ENCODE measurements at places on chromosomes 12 and 14.

GRCh38 chr12:46300910-46301309, 32.1 kb upstream of the SLC38A1 start:
- no peak for DNase-seq

GRCh38 chr14:60984196-60984595, 3.2 kb downstream of the SLC38A6 start:
- no peak for DNase-seq

DNA sequence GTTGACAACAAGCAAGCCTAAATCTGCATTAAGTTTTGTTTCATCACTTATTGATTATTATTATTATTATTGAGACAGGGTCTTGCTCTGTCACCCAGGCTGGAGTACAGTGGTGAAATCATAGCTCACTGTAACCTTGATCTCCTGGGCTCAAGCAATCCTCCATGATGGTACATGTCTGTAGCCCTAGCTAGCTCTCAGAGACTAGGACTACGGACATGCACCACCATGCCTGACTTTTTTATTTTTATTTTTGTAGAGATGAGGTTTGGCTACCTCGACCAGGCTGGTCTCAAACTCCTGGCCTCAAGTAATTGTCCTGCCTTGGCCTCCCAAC, 35.7 kb upstream of the STK38L start:
- DNase-seq, result no peak

- DNase-seq, result no peak
Measured at GRCh38 chr12:121495746-121496145, 85.1 kb downstream of the KDM2B start.

DNA sequence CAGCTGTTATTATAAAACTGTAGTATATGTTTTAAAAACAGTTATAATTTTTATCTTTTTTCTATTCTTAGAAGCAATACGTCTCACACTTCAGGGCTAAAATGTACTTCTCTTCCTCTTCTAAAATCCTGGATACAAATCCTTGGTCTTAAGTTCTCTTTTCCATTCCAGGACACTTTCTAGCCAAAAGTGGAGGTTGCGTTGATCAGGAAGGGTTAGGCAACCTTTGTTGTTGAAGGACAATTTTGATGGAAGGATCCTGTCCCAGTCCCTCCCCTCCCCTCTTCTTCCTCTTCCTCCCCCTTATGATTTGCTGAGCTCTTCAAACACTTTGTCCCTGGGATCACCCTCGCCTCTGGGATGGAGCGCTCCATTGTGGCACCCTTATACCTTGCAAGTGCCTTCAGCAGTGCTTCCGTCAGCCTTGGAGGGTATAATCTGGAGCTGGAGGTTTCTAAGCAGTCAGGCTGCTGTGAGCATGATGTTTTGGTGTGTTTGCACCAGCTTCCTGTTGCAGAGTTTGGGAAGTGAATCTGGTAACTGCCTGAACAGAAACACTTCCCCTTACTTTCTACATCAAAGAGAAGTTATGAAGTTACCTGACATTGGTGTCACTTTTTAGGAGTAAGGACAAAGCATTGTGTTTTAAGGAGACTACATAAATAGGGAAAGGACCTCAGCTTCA, 87.4 kb upstream of the SLC38A2 start:
- DNase-seq, result no peak

DNA sequence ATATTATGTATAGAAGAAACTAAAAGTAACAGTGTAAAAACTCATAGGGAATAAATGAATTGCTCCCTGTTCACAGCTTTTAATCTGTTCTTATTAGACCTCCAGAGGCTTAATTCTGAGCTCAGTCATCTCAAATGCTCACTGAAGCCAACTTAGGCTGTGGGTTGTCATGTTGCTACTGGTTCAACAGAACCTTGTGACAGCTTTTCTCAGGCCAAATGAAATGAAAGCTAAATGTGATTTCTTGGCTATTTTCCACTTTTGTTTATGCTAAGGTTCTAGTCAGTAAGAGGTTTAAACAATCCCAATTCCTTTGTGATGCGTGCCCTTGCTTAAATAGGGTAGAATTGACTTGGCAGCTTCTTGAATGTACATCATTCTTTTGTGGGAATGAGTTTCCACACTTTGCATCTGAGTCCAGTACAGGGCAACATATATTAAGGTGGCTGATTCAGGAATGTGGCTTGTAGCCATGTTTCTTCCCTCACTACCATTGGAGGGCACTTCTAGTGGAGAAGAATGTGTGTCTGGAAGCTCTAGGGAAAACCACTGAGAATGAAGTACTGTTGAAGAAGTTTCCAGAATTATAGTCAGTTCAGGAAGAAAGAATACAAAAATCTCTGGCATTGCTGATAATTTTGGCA, 156.4 kb downstream of the NEDD1 start:
- DNase-seq, result no peak

- DNase-seq, result no peak
Measured at GRCh38 chr14:93733631-93734030, 54.7 kb downstream of the PRIMA1 start.

GRCh38 chr14:71856199-71856919, 75.9 kb upstream of the RGS6 start:
- DNase-seq, result no peak

GRCh38 chr12:76881142-76881541, 2.3 kb upstream of the CSRP2 start:
- DNase-seq, result no peak

DNA sequence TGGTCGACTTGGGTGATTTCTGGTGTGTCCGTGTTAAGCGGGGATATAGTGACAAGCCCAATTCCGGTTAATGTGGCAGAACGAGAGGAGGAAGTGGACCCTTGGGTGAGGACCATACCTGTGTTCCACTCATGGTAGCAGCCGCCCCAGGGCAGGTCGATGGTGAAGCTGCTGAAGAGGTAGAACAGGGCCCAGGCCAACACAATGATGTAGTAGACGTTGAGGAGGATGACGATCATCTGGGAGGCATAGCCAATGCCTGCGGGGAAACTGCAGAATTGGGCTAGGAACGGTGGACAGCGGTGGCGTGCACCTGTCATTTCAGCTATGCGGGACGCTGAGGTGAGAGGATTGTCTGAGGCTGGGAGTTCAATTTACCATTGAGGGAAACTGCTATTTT, 20.1 kb downstream of the SLC6A13 start:
- DNase-seq, result no peak

- no peak for DNase-seq
Measured at GRCh38 chr12:125346362-125346761, 281.1 kb downstream of the AACS start.

DNA sequence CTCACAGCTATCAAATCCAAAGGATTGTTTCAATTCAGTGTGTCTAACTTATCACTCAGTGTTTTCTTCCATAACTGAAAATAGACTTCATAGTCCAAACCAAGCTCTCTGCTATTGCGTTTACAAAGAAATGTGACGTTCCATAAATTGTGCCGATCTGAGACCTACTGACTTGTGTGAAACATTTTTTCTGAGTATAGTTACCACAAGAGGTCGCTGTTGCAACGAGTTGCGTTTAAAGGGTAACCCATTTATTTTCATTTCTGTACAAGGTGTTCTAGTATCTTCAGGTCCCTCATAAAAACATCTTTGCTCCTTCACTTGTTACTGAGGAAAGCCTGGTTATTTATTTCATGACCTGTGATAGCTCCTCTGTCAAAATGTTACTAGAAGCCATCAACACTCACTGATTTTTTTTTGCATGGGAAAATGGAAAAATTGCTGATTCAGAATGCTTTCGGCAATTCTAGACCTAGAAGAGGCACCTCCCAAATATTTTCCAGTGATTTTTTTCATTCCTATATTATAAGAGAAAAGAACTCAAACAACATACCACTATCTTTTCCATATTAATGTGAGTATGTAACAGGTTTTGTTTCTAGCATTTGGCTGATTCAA, 60.9 kb upstream of the OR4E1 start:
- DNase-seq, result peak; percentile 9

- DNase-seq, result no peak
Measured at GRCh38 chr12:103698752-103699560, 111.9 kb downstream of the STAB2 start.

- DNase-seq, result no peak
Measured at GRCh38 chr14:58098507-58098906, 53.5 kb downstream of the ARMH4 start.

DNA sequence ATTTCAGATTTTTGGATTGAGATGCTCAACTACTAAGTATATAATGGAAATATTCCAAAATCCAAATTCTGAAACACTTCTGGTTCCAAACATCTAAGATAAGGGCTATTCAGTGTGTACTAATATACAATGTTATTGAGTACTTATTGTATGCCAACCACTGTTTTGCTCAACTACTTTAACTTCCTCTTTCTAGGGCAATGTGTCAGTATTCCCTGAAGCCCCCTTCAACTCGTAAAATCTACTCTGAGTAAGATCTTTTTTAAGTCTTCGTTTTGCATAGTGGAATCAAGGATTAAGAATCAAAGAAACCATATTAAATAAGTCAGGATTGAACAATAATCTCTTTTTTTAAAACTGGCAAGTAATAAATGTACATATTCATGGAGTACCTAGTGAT, 45.5 kb downstream of the SPATA7 start:
- no peak for DNase-seq

DNA sequence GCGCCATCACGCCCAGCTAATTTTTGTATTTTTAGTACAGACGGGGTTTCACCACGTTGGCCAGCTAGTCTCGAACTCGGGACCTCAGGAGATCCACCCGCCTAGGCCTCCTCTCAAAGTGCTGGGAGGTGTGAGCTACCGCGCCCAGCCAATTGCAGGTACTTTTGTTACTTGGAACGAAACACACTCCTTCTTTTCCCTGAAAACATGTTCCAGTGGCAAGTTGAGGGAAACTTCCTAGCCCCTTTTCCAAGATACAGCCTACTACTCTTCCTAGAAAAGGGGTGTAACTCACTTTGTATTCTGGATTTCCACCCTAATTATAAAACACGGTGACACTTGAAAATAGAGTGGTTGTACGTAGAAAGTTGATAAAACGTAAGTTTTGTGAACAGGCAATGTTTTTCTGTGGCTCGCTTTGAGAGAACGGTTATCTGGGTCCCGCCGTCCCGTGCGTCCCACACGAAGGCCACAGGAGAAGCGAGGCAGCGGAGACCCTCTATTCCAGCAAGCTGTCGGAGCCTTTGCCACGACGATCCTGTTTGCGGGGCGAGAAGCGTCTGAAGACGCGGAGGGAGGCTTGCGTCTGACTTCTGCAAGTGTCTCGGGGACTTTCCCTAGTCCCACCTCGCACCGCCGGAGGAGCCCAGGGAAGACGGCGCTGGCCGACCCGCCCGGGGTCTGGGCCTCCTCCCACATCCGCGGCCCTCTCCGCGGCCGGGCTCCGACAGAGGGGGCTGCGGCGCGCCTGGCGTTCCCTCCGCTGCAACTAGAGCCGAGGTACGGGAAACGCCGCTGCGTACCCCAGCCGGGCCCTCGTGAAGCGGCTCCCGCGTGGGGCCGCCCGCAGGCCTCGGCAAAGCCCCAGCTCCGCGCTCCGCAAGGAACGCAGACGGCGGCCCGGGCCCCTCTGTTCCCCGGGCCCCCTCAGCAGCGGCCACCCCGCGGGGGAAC, 745 bp downstream of the CDCA4 start:
- peak; percentile 76 for DNase-seq

- DNase-seq, result no peak
Measured at GRCh38 chr14:49860988-49861698, 8.6 kb upstream of the NEMF start.

DNA sequence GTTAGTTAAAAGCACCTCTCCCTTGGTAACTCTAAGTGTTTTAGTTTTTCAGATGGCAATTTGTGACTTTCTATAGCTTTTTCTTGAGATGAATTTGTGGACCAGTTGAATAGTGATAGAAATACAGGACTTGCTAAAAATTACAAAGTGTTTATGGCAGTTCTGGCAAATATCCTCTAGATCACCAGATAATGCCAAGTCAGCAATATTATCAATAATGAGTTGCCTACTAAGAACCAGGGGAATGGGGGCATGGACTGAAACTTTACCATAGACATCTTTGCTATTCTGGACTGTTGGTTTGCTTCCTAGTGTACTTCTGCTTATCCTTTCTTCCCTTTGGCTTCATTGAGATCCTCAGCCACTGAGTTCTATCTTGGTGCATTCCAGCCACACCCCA, 584.2 kb downstream of the DIO2 start:
- no peak for DNase-seq

DNA sequence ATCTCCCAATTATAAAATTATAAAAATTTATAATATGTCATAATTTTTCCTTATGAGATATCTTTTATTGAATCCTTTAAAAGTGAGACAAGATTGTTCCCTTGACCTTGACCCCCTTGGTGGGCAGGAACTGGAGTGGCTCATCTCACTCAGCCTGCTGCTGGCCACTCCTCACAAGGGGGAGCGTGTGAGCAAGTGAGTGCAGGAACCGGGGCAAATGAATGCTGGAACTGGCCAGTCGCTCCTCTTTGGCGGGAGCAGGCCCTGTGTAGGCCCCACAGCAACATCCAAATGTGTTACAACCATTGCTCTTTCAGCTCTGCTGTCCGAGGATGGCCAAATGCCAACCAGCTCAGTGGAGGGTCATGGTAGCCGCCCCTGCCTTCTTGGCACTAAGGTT, 178.8 kb downstream of the ETNK1 start:
- DNase-seq, result no peak

DNA sequence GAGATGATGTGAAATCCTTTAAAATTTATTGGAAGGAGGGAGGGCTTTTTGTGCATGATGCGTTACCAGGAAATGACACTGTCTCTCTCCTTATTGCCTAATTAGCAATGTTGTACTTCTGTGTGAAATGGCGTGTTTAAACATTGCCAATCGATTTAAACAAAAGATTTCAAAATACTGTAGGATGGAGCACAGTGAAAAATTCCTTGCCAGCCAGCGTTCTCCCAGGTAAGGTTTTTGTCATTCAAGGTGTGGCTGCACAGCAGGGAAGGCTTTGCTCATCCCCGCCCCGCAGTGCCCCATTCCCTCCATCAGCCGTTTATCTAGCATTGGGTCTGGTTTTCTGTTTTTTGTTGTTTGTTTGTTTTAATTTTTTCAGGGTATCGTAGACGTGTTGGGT, 137.3 kb downstream of the CACNA1C start:
- no peak for DNase-seq

- no peak for DNase-seq
Measured at GRCh38 chr14:53304726-53305381, 151.7 kb upstream of the DDHD1 start.

- DNase-seq, result no peak
Measured at GRCh38 chr12:31737763-31738162, 8.9 kb upstream of the AMN1 start.

DNA sequence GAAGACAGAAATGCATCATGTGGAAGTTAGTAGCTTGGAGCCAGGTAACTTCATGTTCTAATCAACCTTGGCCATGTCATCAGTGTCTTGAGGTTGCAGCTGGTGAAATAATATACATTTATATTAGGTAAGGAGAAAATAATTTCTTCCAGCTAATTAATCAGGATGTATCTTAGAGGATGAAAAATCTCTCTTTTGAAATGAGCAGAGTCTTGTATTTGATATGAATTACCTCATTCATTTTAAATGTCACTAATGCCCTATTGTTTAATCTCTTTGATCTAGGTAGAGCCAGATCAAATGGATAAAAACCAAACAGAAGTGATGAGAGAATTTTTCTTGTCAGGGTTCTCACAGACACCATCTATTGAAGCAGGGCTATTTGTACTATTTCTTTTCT, at the start of gene OR4Q2:
TSS of gene OR4Q2 (plus strand) at position 301 of the 400 bp plus-strand sequence.
- DNase-seq, result no peak

GRCh38 chr14:24322672-24323071, 11.4 kb downstream of the LTB4R start:
- no peak for DNase-seq

Data from CD8-positive, alpha-beta memory T cell (primary cell).